ENCODE measurements at places on chromosomes 6 and 20. TPM values are rescaled to one million over a fixed set of nuclear protein-coding genes. Genes with fewer than 3 reads are reported as not detected.

DNA sequence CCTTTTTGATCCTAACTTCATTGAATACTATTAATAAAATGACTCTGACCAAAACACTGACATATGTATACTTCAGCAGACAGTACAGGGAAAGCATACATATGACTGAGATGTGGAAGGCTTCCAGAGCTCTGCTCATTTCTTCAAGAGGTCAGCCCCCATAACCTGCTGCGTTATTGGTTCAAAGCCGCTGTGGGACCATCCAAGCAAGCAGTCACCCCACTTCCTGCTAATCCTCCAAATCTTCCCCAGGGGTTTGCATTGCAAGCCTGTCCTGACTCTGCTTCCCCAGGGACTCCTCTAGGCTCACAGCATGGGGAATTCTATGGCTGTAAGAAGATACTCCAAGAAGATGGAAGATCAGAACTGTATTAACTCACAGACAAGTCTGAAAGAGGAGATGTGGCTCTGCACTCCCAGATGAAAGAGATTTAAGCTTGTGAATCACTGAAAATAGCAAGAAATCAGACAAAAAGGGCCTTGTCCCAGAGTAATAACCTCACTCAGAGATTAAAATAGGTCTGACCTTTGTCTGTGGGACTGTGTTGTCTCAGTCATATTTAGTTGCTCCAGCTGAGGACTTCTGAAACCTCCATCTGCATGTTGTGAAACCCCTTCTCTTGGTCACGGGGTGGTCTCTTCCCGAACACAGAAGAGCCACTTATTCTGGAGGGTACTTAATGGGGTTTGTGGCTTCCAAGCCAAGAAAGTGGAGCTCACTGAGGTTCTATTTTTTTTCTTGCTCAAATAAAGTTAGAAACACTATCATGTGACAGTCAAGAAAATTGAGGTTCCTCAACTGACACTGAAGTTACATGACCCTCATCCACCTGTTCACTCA is 101.5 kb upstream of the MARCKS start:
- no peak for DNase-seq

DNA sequence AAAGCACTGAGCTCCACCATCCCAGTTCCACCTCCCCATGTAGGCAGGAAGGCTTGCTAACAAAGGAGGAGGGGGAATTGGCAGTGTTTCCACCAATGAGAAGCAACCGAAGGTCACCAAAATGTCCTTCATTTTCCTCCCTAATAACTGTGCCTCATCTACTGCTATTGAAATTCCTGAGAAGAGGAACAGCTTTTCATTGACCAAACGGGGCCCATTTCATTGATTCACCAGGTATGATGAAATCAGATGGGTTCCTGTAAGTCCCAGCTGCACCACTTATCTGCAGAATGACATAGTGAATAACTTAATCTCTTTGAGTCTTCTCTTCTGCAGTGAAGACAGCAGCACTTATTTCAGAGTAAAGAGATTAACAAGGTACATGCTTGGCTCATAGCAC is 17.3 kb downstream of the TREM1 start:
- no peak for DNase-seq

- DNase-seq = no peak
These were observed 5.7 kb upstream of the TENT5A start for GRCh38 chr6:81758221-81758620.

GRCh38 chr6:9332241-9332780 is 897.0 kb upstream of the SLC35B3 start:
- DNase-seq = no peak

HEY2 gene
- polyA plus RNA-seq = 0.18 TPM

GRCh38 chr6:80366714-80367113 is 260.2 kb downstream of the BCKDHB start:
- DNase-seq = no peak

GRCh38 chr6:54057058-54057457 is 54.2 kb upstream of the MLIP start:
- no peak for DNase-seq

DNA sequence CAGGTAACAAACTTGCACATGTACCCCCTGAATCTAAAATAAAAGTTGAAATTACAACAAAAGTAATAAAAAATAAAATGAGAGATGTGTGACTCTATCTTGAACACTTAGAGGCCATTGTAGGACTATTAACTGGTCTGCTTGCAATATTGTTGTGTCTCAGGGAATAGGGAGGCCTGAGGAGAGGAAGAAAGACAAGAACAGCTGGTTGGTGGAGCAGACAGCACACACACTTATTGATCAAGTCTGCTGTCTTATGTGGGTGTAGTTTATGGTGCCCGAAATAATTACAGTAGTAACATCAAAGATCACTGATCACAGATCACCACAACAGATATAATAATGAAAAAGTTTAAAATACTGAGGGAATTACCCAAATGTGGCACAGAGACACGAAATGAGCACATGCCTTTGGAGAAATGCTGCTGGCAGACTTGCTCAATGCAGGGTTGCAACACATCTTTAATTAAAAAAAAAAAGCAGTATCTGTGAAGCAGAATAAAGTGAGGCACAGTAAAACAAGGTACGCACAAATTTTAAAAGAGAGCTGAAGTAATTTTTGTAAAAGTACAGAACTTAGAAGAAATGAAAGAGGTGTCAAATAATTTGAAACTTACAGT is 110.1 kb upstream of the HDAC2 start:
- DNase-seq = no peak

HMGN3 gene
- 106 TPM for polyA plus RNA-seq
